ENCODE measurements at places on chromosomes 4 and X. TPM values are rescaled to one million over a fixed set of nuclear protein-coding genes. Genes with fewer than 3 reads are reported as not detected.
A peak's percentile ranks its signal among the peaks of the same experiment; 100 is the strongest.

- no peaks in the 10 kb centered on the region for H3K27me3 ChIP-seq
- H3K27ac ChIP-seq, result no peak overlapping the region
These were observed 67.7 kb upstream of the HS3ST1 start for GRCh38 chr4:11496351-11496829.

PNCK gene
- total RNA-seq, result 0.98 TPM

DNA sequence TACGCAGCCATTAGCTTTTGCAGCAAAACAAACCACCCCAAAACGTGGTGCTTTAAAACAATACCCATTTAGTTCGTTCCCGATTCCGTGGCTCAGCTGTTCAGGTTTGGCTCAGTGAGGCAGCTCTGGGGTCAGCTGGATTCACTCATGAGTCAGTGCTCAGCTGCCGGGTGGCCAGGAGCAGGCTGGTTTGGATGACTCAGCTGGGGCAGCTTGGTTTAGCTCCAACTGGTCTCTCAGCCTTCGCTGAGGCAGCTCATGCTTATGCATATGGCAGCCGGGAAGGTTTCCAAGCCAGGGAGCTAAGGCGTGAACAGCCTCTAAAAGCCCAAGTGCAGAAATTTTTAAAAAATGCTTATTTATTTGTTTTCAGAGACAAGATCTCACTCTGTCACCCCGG, 13.3 kb upstream of the CD99 start:
- no peaks in the 10 kb centered on the region for H3K27me3 ChIP-seq
- peaks cover 12% of the 10 kb centered on the region for H3K4me1 ChIP-seq
- peak; percentile 92 for DNase-seq

- H3K4me3 ChIP-seq, result no peak overlapping the region
- H3K27me3 ChIP-seq, result no peaks in the 10 kb centered on the region
- DNase-seq, result no peak
- H3K4me1 ChIP-seq, result no peaks in the 10 kb centered on the region
- no peaks in the 10 kb centered on the region for H3K36me3 ChIP-seq
These were observed 121.9 kb upstream of the RPS6KA3 start for GRCh38 chrX:20388594-20388993.

DNA sequence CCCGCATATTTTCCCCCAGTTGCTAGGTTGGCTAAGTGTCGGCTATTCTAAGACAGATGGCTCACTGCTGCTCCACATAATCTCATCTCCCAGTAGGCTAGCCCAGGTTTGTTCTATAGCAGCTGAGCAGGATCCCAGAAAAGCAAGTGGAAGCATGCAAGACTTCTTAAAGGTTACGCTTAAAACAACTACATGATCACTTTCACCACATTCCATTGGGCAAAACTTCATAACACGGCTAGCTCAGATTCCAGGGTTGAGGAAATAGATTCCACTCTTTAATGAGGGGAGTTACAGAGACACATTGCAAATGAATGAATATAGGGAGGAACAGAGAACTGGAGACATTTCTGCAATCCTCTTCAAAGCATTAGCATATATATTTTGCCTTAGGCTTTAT, 12.9 kb upstream of the RAB33B start:
- no peaks in the 10 kb centered on the region for H3K27me3 ChIP-seq
- H3K27ac ChIP-seq, result no peak overlapping the region
- H3K36me3 ChIP-seq, result no peaks in the 10 kb centered on the region
- no peaks in the 10 kb centered on the region for H3K4me1 ChIP-seq

ATP1B4 gene
- total RNA-seq, result 2.3 TPM

- peak overlapping the region; percentile 99 for H3K27ac ChIP-seq
- H3K36me3 ChIP-seq, result no peaks in the 10 kb centered on the region
- DNase-seq, result peak; percentile 44
- H3K27me3 ChIP-seq, result no peaks in the 10 kb centered on the region
These were observed 3.1 kb downstream of the ZNF827 start for GRCh38 chr4:145935253-145936141.

GRCh38 chrX:15430076-15430475, 45.9 kb upstream of the VEGFD start:
- DNase-seq, result no peak
- H3K4me3 ChIP-seq, result no peak overlapping the region
- no peaks in the 10 kb centered on the region for H3K4me1 ChIP-seq

DNA sequence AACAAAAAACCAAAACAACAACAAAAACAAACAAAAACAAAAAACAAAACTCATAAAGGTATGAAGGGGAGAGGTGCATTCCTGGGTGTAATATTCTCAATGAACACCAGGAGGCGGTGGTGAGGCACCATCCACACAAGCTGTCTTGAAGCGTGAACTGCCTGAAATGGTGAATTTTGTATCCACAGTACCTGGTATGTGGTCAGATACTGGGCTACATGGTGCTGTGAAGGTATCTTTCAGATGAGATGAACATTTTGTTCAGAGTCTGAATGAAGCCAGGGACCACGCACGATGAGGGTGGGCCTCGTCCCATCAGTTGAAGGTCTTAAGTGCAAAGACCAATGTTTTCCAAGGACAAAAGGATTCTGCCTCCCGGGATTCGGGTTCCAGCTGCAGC, 58.5 kb downstream of the ASMT start:
- H3K36me3 ChIP-seq, result no peaks in the 10 kb centered on the region
- H3K4me1 ChIP-seq, result no peaks in the 10 kb centered on the region
- no peak overlapping the region for H3K4me3 ChIP-seq
- no peak for DNase-seq

DNA sequence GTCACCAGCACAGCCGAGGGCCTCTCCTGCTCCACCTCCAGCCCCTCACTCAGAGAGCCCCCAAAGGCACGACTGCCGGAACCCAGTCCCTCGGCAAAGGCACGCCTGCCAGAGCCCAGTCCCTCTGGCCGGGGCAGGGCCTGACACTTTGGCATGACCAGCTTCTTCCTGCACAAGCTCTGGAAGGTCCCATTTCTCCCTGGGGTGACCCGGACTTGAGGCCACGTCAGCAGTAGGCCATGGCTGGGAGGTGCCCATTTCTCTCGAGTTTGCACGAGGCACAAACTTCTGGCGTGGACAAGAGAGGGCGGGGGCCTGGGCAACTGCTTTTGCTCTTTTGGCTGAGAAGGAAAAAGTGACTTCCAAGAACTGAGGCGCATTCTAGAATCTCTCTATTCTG, 62.2 kb upstream of the GPR78 start:
- no peak overlapping the region for H3K4me3 ChIP-seq
- no peaks in the 10 kb centered on the region for H3K27me3 ChIP-seq
- no peak for DNase-seq
- no peaks in the 10 kb centered on the region for H3K4me1 ChIP-seq
- H3K27ac ChIP-seq, result no peak overlapping the region
- H3K36me3 ChIP-seq, result no peaks in the 10 kb centered on the region

FHDC1 gene
- 0.49 TPM for total RNA-seq

GRCh38 chr4:92992758-92993157, 689.0 kb downstream of the GRID2 start:
- no peaks in the 10 kb centered on the region for H3K36me3 ChIP-seq
- no peaks in the 10 kb centered on the region for H3K27me3 ChIP-seq
- H3K27ac ChIP-seq, result no peak overlapping the region
- DNase-seq, result no peak
- no peak overlapping the region for H3K4me3 ChIP-seq
- H3K4me1 ChIP-seq, result no peaks in the 10 kb centered on the region

DNA sequence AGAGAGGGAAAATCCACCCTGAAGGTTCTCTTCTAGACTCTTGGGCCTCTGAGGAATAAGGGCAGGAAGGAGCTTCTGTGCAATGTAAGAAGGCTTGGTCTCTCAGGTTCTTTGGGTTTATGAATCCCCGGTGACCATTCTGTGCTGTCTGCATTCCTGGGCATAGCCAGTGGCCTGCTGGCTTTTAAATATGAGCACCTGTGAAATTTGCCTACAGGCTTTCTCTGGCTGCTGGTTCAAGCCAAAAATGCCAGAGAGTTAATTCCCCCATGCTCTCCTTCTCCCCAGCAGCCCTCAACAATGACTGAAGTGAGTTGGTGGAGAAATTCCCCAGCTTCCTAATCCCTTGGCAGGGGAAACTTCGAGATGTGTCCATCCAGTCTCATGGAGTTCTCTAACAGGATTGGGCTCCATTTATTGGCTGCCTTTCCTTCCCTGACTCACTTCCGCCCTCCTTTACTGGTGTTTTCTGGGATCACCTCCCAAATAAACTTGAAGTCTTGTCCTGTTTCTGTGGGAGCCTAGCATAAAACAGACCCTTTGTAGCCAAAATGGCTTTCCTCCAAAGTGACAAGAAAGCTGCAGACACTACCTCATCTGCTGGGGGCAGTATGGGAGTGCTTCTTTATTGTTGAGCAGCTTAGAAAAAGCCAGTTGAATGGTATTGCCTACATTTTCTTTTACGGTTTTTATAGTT, 179.4 kb upstream of the CASK start:
- no peaks in the 10 kb centered on the region for H3K36me3 ChIP-seq
- no peaks in the 10 kb centered on the region for H3K27me3 ChIP-seq
- DNase-seq, result no peak

GRCh38 chrX:47798861-47799260, 37.8 kb upstream of the ZNF81 start:
- no peak overlapping the region for H3K4me3 ChIP-seq
- no peak for DNase-seq
- H3K36me3 ChIP-seq, result no peaks in the 10 kb centered on the region

GRCh38 chr4:18292411-18292810, 270.9 kb upstream of the LCORL start:
- H3K4me3 ChIP-seq, result no peak overlapping the region
- no peak overlapping the region for H3K27ac ChIP-seq
- no peaks in the 10 kb centered on the region for H3K36me3 ChIP-seq
- no peak for DNase-seq
- no peaks in the 10 kb centered on the region for H3K4me1 ChIP-seq

- no peaks in the 10 kb centered on the region for H3K4me1 ChIP-seq
- H3K27me3 ChIP-seq, result no peaks in the 10 kb centered on the region
- no peak overlapping the region for H3K27ac ChIP-seq
- H3K4me3 ChIP-seq, result no peak overlapping the region
- H3K36me3 ChIP-seq, result no peaks in the 10 kb centered on the region
- DNase-seq, result no peak
These were observed 36.0 kb upstream of the COX7B2 start for GRCh38 chr4:46945062-46945461.

- H3K27ac ChIP-seq, result no peak overlapping the region
- no peak for DNase-seq
- H3K4me1 ChIP-seq, result peaks cover 3% of the 10 kb centered on the region
These were observed 28.6 kb downstream of the TBC1D14 start for GRCh38 chr4:6938237-6938636.

- no peaks in the 10 kb centered on the region for H3K36me3 ChIP-seq
- no peak for DNase-seq
- no peaks in the 10 kb centered on the region for H3K4me1 ChIP-seq
- no peaks in the 10 kb centered on the region for H3K27me3 ChIP-seq
These were observed 118.3 kb downstream of the CDKL5 start for GRCh38 chrX:18543738-18544137.

FAM133A gene
- total RNA-seq, result not detected

RBMXL3 gene
- total RNA-seq, result not detected

DNA sequence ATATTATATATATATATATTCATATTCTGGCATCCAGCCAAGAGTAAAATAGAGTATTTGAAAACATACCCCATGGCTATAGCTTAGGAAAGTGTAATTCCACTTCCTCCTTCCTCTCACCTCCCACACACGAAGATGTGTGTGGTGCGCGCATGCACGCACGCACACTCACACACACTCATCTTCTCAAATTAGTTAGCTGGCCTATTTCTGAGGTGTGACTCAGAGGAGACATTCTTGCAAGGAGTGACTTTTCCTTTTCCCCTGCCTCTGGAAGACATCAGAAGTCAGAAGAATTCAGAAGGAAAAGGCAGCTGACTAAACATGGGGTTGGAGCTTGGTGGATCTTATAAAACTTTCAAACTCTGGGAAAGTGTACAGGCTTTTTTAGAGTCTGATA, 8.8 kb downstream of the ENPEP start:
- no peaks in the 10 kb centered on the region for H3K27me3 ChIP-seq
- peaks cover 63% of the 10 kb centered on the region for H3K4me1 ChIP-seq
- no peaks in the 10 kb centered on the region for H3K36me3 ChIP-seq
- peak; percentile 73 for DNase-seq
- no peak overlapping the region for H3K4me3 ChIP-seq
